ENCODE measurements at places on chromosomes 12 and 14.

DNA sequence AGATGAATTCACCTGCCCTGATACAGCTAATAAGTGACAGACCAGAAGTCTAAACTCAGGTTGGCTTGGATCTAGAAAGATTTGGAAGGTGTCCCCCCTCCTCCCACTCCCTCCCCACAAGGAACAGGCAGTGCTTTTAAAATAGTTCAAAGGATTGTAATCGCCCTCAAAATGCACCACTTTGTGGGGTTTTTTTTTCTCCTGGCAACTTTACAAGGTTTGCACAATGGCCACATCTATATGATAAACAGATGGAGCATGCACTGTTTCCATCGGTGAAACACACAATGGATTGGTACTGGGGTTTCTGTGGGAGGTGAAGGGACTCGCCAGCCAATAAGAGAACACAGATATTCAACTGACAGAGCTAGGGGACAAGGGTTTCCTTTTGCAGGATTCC, 137.4 kb downstream of the LLPH start:
- no peak for DNase-seq

DNA sequence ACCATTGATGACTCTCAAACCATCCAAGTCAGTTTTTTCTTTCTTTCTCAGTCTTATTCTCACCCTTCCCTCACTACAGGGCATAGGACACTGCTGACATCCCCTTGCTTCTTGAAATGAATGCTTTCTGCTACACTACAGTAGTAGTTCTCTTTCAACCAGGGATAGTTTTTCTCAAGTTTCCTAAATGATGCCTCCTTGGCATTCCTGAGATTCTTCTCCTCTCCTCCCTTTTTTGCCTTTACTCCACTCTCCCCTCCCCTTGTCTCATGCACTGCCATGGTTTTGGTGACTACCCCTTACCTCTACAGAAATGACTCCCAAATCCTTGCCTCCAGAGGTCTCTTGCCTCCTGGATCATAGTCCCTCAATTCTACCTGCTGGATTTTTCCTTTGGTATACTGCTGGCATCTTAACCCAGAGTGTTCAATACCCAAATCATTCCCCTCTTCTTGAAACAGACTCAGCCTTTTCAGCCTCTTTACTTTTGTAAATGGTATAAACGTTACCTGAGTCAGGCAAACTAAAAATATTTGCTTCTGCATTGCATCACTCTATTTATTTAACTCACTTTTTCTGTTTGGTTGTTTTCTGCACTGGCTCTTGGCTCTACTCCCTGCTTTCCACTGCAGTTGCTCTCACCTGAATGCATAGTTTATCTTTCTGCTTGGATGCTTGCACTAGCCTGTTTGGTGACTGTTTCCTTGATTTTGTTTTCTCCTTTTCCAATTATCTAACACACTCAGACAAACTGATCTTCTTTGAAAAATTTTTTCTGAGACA, 211.6 kb upstream of the IGF1 start:
- no peak for DNase-seq

DNA sequence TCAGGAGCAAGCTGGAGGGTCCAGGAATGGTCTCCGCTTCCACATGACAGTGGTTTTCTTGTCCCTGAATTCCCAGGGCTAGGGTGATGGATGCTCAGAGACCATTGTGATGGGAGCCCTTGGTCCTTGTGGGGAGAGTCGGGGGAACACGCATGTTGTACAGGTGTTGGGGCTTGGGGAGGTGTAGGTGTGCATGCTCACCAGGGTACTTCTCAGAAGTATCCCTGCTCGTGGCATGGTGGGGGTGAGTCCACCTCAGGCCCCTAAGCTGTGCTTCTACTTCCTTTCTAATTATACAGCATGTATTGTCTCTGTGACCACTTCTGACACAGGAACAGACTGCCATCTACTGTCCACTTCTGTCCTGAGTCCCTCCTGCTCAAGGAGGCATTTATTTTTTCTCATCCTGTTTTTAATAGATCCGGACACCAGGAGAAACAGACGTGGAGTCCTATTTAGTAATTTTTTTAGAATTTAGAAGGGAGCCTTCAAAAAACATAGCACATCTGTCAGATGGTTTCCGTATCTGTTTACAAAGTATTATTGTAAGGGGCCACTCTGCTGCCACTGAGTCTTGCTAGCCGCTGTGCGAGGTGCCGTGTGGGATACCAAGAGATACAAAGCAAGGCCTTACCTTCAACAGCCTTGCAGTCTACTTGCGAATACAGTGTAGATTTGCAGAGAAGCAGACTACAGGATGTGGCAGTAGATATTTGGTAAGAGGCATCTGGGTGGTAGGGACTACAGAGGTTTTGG, 10.5 kb downstream of the NTF3 start:
- no peak for DNase-seq

DNA sequence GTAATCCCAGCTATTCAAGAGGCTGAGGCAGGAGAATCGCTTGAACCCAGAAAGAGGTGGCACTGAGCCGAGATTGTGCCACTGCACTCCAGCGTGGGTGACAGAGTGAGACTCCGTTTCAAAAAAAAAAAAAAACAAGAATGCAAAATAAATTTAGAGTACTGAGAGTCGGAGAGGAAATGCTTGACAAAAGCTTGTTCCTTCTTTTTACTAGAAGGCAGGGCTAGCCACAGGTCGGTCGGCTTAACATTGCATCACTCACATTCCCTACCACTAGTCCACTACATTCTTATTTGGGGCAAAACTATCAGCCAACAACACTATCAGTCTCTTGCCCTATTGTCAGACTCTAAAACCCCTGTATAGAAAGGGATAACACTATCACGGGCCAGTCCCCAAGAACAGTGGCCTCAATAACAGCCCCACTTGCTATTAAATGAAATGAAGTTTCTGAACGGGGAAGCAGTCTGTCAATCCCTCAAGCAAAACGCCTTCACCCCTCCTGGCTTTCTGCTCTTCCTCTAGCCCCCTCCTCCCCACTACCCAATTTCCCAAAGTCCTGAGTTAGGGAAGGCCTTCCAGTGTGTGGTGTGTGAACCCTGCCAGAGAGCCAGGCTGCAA, 1.0 kb downstream of the RNF41 start:
- DNase-seq = no peak

DNA sequence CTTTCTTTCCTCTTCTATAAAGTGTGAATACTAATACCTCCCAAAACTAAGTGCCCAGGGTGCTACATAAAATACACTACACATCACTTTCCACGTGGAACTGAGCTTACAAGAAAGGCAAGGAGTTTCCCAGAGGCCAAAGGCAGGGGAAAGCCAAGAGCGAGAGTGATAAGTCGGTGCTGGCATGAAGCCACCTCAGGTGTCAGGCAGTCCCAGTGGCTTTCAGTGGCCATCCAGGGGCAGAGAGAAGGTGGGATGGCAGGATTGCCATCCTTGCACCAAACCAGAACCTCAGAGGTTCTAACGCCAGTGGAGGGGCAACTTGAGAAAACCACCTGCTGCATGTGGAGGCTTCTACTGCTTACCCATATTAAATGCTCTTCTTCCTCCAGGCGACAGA, 79.7 kb upstream of the DIO3 start:
- no peak for DNase-seq

DNA sequence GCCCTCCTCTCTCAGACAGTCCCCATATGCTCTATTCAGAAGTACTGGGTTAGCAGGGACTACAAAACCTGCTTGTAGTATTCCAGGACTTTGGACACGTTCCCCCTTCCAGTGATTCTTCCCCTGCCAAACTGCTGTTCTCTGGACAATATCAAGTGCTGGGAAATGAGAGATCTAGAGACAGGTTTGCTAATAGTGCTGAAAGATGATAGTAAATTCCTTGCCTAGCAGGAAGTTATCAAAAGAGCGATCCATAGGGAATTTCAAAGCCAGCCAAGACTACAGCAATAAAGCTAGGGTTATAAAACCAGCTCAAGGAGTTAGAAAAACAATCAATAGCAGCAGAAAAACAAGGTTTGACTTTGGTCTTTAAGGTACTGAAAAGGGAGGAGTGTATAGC, 15.2 kb downstream of the SLC7A8 start:
- DNase-seq = no peak

DNA sequence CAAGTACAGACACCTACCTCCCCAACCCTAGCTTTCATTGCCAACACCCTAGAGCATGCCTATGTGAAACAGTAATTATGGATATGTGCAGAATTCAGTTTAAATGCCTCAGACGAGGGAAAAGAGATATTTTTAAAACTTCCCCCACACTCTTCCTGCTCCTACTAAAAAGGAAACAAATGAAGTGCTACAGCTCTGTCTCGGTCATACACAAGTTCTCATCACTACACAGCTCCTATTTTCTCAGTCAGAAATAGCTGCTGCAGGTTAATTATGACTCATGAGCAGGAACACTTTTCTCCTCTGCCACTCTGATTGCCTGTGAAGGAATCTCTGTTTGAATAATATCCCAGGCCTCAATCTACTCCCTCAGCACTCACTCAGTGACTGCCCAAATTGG, 703.6 kb upstream of the FLRT2 start:
- no peak for DNase-seq

GRCh38 chr12:3464561-3464960, 26.4 kb upstream of the PRMT8 start:
- DNase-seq = no peak

- DNase-seq = no peak
Measured at GRCh38 chr12:66587912-66588311, 91.0 kb downstream of the GRIP1 start.

GRCh38 chr12:26741584-26742227, 91.3 kb downstream of the ITPR2 start:
- no peak for DNase-seq

DNA sequence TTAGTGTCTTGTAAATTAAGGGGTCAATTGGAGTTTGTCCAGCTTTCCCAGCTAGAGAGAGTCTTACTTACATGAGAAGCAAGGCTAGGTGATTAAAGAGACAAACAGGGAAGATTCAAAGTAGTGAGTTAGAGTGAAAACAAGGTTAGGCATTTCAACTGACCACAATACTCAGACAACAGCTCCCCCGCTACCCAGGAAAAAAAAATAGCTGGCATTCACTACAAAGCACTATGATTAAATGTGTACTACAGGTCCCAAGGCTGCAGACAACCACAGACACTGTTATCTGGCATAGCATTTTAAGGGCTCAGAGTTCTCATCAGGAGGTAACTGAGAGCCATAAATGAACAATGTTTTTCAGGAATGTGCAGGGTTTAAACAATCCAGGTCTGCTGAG, 680.9 kb downstream of the TMEM121 start:
- no peak for DNase-seq

GRCh38 chr12:108126990-108127501, 2.0 kb upstream of the WSCD2 start:
- no peak for DNase-seq

- DNase-seq = no peak
Measured at GRCh38 chr14:24418492-24418873, 11.0 kb downstream of the CBLN3 start.

GRCh38 chr14:35046751-35047536, 872 bp downstream of the FAM177A1 start:
- no peak for DNase-seq

- no peak for DNase-seq
Measured at GRCh38 chr12:89262855-89263552, 89.3 kb downstream of the DUSP6 start.

GRCh38 chr12:80419644-80420043, 24.4 kb upstream of the PTPRQ start:
- no peak for DNase-seq

- no peak for DNase-seq
Measured at GRCh38 chr14:32399920-32400319, 70.8 kb downstream of the AKAP6 start.

- DNase-seq = no peak
Measured at GRCh38 chr12:3929875-3930615, 56.8 kb upstream of the PARP11 start.

- DNase-seq = no peak
Measured at GRCh38 chr14:81673930-81674329, 140.3 kb upstream of the SEL1L start.

DNA sequence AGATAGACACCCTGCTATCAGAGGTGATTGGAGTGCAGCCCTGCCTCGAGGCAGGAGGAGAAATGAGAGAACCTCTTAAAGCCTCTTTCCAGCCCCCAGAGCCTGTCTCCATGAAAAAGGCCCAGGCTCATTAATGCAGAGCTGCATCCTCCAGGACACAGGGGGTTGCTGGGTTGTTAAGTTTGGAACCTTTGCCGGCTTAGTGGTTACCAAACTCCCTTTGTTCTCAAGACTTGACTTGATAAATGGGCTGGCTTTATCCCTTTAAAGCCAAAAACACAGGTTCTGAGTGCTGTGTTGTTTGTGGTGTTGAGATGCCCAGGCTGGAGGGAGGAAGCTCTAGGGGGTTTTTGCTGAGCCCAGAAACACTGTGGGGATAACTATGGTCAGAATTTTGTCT, 71.0 kb downstream of the DAD1 start:
- no peak for DNase-seq

GRCh38 chr14:76977793-76978720, 50.5 kb downstream of the IRF2BPL start:
- DNase-seq = no peak

DNA sequence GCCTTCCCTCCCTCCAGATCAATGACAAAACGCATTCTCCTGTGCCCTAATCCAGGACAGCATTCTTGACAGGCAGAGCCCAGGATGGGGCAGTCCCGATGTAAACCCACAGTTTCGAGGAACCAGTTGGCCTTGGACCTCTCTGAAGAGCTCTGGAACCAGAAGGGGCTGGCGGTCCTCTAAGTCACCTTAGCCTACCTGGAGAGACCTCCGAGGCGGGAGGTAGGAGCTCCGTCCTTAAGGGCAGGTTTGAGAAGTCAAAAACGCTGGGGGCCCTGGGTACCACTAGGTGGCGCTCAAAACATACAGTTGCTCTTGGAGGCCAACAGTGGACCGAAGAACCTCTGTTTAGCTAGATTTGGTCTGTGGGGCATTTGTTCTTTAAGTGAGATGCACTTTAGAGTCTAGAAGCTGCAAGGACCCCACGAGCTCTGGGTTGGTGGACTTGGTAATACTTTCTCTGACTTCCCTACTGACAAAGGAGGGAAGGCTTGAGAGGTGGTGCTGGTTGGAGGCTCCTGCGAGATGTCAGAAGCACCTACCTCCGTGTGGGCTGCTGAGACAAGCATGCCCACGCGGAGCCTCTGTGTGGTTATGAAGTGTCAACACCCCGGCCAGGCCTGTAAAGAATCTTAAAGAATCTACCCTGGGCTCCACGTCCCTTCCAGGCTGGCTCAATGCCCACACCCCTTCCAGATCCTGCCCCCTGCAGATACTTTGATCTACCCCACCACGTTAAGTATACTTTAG, 74.8 kb upstream of the CHST11 start:
- DNase-seq = peak; percentile 59
